ENCODE measurements at places on chromosomes 3 and 15.

- DNase-seq, result no peak
These were observed 290.7 kb upstream of the MDFIC2 start for GRCh38 chr3:70603103-70603502.

- DNase-seq, result no peak
These were observed 296.5 kb upstream of the RASGRP1 start for GRCh38 chr15:38861108-38861507.

- DNase-seq, result no peak
These were observed 37.6 kb downstream of the OSTN start for GRCh38 chr3:191236646-191237045.

DNA sequence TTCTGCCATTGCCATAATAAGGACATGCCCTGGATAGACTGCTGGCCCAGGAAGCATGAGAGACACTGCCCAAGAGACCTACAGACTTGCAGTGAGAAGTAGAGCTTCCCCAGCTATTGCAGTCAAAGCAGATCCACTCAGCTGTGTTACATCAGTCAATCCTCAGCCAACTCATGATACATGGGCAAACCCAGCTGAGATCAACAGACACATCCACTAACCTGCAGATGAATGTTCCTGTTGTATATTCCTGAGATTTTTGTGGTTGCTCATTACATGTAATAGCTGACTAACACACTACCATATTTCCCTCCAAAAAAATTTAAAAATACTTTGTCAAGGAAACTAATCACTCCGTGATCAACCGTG lies 68.6 kb downstream of the DCLK3 start:
- no peak for DNase-seq

DNA sequence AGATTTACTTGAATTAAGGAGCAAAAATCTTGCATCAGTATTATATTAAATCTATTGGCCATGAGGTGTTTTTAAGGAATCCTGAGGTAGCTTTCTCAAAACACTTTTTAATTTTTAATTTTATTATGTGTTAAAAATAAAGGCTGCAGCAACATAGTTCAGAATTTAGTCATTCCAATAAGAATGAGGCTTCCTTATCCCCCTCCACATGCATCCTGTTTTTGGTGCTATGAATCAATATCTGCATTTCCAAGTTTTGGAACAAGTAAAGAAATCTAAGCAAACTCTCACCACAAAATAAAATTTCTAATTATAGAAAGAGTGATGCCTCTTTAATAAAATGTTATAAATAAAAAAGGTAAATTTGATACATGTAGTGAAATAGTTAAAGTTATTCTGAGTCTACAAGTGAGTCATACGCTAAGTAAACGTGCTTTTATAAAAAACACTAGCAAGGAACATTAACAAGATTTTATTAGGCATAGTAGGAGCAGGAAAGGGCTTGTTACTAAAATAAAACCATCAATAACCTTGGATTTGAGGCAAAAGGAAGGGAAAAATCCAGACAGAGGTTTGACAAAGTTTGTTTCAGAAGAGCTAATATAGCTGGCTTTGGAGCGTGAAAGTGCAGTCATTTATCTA lies 1218.0 kb downstream of the NSUN3 start:
- no peak for DNase-seq

GRCh38 chr15:55267401-55268175 lies 22.0 kb downstream of the RAB27A start:
- no peak for DNase-seq

GRCh38 chr15:67127965-67128364 lies 62.6 kb downstream of the SMAD3 start:
- DNase-seq, result no peak

DNA sequence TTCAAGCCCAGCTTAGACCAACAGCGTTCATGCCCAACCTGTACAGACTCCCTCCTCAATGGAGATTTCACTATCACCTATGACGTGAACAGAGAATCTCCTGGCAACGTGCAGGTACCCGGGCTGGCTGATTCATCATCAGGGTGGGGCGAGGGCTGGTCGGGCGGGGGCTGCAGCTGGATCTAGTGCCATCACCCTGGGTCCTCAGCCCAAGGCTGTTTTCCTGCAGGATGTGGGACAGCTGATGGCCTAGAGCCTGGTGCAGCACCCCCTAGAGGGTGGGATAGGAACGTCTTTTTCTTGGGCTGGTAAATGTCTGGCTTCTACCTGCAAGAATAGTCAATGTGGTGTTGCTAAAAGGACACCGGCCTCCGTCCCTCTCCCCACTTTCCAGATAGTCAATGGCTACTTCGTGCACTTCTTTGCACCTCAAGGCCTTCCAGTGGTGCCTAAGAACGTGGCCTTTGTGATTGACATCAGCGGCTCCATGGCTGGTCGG lies 4.4 kb downstream of the ITIH3 start:
- DNase-seq, result no peak

DNA sequence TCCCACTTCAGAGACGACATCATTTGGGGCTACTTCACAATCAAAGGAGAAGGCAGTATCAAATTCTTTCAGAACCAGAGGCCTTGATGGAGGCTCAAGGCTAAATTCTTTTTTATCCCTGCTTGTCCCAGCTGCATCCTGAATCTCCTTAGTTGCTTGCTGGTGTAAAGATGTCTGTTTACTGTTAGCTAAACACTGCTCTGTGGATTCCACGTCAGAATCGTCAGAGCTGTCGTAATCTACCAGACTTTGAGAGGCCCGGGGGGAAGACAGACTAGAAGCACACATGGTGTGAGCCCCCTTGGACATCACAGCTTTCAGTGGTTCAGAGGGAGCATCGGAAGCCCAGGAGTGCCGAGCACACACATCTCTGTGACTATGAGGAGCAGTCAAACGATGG lies 32.6 kb downstream of the LINS1 start:
- DNase-seq, result no peak

GRCh38 chr15:44101944-44102343 lies 93.1 kb downstream of the FRMD5 start:
- no peak for DNase-seq
